Lung microvascular endothelial cell (primary cell): ENCODE measurements at places on chromosomes 16 and 17.
A peak's percentile ranks its signal among the peaks of the same experiment; 100 is the strongest.

- no peak for DNase-seq
Measured at GRCh38 chr17:76548378-76549214, 8.8 kb downstream of the PRCD start.

DNA sequence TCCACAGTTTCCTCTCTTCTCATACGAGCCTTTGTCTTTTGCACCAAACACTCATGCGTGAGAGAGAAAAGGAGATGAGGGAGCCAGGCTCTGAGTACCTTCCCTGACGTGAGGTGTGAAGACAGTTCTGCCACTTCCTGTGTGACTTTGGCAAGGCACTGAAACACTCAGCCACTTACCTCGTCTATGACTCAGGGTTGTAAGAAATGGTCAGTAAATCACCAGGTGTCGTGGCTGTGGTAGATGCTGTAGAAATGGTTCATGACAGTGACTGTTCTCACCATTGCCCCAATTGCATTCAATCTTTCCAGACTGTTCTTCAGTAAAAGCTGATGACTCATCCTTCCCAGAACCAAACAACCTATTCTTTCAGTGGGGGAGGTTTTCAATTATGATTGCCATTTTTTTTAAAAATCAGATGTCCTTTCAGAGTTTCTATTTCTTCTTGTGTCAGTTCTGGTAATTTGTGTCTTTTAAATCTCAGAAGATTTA is 49.2 kb upstream of the CBFA2T3 start:
- no peak for DNase-seq

- DNase-seq: peak; percentile 75
Measured at GRCh38 chr17:65750631-65751115, 189.2 kb upstream of the AXIN2 start.

DNA sequence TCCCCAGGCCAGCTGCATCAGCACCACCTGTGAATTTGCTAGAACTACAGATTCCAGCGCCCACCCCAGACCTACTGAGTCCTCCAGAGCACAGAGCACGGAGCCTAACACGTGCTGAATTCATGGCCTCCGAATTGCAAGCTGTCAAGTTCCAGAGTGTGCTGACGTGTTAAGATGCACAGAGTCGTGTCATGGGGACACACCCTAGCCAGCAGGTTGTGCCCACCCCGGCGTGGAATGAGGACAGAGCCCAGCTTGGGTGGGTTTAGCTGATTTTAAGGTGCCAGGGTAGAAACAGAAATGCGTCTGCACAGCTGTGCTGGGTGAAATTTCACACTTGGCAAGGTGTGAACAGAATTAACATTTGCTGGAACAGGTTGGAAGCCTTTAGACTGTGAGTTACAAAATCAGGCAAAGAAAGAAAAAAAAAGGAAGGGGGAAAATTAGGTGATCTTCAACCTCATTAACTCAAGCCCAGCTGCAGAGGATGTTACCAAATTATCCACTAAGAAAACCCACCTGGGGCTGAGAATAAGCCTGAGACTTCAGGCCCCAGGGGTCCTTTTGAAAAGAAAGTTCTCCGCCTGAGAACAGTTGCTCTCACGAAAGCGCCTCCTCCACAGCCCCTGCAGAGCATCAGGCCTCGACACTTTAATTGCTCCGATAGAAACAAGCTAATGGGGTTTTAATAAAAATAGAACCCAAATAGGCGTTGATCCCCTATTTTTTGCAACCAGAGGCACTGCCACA is 27.1 kb downstream of the GINS3 start:
- DNase-seq: no peak

- no peak for DNase-seq
Measured at GRCh38 chr16:77793417-77793816, 5.1 kb downstream of the VAT1L start.

GRCh38 chr16:56941092-56941491 is 9.2 kb downstream of the HERPUD1 start:
- no peak for DNase-seq

DNA sequence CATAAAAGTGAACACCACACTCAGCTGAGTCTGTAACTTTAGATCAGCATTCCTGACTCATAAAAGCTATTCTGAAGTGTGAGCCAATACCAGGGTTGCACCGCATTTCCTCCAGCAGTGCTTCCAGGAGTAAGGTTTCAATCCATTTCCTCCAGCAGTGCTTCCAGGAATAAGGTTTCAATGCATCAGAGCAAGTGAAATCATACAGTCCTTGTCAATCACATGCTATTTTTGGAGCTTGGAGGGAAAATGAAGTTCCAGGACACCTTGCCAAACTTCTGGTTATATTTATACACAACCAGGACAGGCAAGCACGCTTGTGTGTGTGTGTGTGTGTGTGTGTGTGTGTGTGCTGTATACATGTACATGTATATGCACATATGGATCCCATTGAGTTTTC is 327.6 kb downstream of the GRIN2A start:
- DNase-seq: peak; percentile 89

- no peak for DNase-seq
Measured at GRCh38 chr16:60720060-60720459, 1316.2 kb downstream of the CDH8 start.

DNA sequence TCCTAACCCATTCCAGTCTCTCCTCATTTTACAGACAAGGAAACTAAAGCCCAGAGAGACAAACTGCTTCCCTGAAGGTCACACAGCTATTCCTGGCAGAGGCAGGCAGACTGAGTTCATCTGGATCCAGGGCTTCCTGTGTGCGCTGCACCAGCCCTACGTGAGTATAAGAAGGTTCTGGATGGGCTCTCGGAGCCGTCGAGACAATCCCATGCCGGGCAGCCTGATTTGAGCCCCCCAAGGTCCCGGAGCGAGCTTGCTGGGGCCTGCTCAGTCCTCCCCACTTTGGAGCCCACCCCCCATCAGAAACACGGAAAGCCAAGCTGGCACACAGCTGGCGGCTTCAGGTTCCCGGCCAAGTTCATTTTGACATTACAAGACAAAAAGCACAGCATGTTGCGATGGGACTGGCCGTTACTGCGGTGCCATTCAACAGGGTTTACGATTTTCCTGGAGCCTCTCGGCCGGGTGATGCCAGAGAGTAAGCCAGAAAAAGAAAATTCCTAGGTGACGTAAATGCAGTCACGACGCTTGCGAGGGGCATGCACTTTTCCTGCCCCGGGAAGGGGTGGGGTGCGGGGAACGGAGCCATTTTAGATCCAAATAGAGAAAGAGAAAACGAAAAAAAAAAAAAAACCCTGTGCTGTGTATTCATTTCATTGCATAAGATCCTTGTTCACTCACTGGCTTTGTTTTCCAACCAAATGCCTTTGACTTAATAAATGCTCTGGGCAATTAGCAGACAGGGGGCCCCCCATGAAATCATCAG is 167.1 kb upstream of the FOXF1 start:
- peak; percentile 93 for DNase-seq

DNA sequence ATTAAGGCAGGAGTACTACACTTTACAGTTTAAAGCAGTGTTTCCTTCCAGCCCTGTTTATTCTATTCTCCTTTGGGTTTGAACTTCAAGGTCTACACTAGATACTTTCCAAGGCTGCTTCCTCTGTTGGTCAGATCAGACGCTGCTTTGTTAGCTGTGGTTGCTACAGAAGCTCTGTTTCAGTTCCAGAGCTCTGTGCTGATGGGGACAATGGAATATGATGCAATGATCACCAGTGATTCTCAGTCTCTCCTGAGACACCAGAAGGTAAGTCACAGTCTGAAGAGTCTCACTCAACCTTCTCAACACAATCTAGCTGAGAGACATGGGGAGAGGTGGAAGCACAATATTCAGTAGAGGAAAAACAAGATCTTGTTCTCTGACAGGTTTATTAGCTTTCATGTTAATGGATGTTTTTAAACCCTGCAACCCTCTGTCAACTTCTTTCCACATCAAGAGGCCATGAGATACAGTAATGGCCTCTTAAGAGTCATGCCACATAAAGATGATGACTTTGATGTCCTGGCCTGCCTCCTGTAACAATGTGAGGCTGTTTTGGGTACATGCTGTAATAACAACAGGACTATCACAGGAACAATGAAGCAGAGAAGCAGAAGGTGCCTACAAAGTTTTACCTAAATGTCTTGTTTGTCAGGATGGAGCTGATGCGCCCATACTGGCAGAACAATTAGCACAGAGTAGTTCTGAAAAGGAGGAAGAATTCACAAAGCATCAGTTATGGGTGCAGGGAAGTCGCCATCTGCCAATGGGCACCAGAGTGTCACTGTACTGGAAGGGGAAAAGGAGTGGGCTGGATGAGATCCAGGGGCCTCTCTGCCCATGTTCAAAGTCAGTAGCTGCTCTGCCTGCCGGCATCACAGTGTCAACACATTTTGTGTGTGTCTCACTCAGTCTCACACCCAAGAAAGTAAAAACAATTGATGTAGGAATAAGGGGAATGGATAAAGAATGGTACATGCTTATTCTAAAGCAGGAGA is 33.4 kb downstream of the PSME3IP1 start:
- no peak for DNase-seq

DNA sequence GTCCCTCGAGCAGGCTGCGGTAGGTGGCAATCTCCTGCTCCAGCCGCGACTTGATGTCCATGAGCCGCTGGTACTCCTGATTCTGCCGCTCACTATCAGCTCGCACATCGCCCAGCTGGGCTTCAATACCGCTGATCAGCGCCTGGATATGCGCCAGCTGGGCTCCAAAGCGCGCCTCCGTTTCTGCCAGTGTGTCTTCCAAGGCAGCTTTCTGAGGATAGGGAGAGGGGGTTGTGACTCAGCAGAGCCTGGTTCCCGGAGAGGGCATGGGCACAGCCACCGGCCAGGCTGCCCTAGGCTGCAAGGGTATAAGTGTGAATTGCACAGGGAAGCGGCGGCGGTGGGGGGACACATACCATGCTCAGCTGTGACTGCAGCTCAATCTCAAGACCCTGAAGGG is 4.3 kb downstream of the KRT19 start:
- peak; percentile 28 for DNase-seq

GRCh38 chr17:6989779-6990178 is 6.1 kb upstream of the ALOX12 start:
- no peak for DNase-seq

DNA sequence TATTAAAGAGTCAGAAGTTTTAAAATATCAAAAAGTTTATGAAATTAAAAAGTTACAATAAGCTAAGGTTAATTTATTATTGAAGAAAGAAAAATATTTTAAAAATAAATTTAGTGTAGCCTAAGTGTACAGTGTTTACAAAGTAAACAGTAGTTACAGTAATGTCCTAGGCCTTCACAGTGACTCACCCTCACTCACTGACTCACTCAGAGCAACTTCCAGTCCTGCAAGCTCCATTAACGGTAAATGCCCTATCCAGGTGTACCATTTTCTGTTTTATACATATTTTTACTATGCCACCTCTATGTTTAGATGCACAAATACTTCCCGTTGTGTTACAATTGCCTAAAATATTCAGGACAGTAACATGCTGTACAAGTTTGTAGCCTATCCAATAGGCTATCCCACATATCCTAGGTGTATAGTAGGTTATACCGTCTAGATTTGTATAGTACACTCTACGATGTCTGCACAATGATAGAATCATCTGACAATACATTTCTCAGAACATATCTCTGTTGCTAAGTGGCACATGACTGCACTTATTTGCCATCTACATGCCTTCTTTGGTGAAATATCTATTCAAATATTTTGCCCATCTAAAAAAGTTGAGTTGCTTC is 67.2 kb upstream of the WSB1 start:
- peak; percentile 74 for DNase-seq

DNA sequence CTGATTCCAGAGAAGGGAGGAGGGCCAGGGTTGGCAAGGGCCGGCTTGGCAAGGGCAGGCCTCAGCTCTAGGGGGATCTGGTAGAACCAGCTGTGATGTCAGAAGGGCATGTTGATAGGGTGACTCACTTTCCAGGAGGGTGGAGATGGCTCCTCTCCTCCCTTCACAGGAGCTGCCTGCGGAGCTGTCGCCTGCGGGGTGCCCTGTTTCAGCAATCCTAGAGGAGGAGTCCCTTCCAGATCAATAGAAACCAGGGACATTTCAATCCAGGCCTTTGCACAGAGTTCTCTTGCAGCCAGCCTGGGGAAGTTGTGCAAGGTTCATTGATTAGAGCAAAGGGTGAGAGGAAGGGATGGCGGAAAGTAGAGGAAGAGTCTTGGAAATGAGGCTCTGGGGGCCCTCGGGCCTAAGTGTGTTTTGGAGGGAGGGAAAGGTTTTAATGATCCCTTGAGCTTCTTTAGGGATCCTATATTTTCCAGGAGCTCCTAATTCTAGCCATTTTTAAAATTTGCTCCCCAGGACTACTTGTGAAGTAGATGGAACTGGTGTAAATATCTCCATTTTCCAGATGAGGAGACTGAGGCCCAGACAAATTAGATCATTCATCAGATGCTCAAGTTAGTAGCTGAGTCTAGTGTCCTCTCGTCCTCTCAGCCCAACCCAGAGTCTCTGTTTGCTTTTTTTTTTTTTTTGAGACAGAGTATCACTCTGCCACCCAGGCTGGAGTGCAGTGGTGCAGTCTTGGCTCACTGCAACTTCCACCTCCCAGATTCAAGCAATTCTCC is 24.8 kb upstream of the CSNK2A2 start:
- DNase-seq: no peak

GRCh38 chr16:8936421-8936820 is 27.3 kb downstream of the USP7 start:
- peak; percentile 58 for DNase-seq

DNA sequence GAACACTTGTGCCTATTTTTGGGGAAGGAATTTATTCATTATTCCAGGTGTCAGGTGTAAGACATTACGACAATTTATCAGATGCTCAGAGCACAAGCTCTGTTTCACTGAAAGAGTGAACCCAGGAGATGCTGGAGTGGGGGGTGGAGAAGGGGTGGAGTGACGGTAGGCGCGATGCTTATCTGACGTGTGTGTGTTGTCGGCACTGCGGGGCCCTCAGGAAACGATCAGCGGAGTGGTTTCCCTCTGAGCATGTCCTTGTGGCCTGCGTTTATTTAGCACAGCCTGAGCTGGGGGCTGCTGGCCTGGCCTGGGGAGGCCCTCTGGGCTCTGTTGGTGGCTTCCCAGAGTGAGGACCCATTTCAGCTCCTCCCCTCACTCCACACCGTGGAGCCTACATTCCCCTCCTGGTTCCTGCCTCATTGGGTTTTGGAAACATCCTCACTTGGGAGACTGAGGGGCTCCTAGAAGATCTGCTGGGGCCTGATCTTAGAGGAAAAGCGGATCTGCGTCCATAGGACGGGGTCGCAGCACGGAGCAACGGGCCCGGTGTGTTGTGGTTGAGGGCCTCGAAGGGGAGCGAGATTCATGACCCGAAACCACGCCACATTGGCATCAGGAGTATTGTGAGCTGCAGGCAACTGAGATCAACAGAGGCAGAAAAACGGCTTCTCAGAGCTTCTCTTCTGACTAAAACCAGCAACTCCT is 19.0 kb upstream of the GNG13 start:
- DNase-seq: no peak

DNA sequence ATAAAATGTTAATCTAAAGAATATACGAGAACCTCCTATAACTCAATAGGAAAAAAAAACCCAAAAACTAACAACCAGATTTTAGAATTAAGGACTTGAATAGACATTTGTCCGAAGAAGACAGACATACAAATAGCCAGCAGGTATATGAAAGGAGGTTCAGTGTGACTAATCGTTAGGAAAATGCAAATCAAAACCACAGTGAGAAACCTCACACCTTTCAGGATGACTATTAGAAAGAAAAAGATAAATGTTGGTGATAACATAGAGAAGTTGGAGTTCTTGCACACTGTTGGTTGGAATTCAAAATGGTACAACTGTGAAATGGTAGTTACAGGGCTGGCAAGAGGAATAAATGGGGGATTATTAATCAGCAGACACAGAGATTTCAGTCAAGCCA is 339.0 kb downstream of the TMEM114 start:
- DNase-seq: no peak
